SJSA1 (cell line): ENCODE measurements at places on chromosomes 16 and 17. TPM values are rescaled to one million over a fixed set of nuclear protein-coding genes. Genes with fewer than 3 reads are reported as not detected.

DNA sequence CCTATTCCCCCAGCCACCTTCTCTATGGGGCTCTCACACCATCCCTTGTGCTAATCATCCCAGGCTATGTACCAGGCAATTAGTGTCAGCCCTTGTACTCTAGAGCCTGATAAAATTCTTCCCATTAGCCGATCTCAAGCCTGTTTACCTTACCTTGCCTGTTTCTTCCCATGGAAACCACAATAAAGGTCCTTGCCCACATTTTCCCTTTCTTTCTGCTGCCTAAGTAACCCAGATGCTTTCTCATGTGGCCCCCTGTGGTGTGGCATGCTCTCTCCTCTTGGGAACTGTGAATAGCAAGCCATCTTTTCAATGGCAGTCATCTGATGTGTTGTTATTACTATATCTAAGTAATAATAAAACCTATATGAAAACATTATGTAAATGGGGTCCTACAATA is 265.8 kb upstream of the ELAC2 start:
- DNase-seq = no peak

DNA sequence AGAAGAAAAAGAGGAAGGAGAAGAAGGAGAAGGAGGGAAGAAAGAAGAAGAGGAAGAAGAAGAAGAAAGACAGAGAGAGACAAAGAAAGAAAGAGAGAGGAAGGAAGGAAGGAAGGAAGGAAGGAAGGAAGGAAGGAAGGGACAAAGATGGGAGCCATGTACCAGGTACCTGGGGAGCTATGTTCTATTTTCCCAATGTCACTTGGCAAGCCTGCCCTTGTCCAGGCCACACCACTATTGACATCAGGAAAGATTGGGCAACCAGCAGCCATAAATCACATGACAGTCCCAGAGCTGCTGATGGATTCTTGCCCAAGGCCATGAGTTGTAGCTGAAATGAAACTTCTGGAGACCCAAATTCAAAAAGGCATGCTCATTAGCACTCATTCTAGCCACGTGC is 2.7 kb upstream of the CES1 start:
- DNase-seq = no peak

TMEM208 gene
- total RNA-seq = 38.7 and 38.9 TPM in 2 replicates

FKBP10 gene
- total RNA-seq = 81.4 and 90.2 TPM in 2 replicates

DNA sequence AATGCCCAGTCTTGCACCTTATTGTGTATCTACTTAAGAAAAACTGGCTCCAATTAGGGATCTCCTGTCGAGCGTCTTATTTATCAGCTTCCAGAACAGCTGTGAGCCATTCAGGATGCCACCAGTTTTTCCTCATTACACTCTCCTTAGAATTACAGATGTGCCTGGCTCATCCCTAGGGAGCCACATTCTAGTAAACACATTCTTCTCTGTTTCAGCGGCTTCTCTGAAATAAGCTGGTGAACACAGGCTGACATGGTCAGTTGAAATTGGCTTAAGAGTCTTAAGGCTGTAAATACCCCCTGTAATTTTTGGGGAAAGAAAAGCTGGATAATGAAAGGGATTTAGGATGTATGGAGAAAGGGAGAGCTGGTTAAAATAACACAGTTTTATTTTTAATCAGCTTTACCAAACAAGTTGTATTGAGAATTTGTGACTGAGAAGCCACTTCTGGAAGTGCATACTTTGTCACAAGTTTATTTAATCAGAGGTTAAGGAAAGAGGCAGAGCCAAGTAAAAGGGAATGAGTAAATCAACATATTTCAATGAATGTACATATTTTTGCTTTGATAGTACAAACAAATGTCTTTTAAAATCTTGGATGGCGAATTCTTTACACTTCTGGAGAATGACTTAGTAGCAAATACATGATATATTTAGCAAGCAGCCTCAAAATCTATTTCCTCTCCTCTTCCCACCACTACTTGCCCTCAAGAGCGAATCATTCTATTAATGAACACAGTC is 562.0 kb upstream of the GOT2 start:
- DNase-seq = peak; percentile 35

- DNase-seq = no peak
These were observed 69.3 kb downstream of the CRISPLD2 start for GRCh38 chr16:84889066-84889465.

- no peak for DNase-seq
These were observed 36.9 kb downstream of the ZNF207 start for GRCh38 chr17:32386844-32387243.

GRCh38 chr17:42879596-42879985 is 21.0 kb upstream of the G6PC1 start:
- DNase-seq = no peak
